ENCODE measurements at places on chromosomes 7 and 10.

DNA sequence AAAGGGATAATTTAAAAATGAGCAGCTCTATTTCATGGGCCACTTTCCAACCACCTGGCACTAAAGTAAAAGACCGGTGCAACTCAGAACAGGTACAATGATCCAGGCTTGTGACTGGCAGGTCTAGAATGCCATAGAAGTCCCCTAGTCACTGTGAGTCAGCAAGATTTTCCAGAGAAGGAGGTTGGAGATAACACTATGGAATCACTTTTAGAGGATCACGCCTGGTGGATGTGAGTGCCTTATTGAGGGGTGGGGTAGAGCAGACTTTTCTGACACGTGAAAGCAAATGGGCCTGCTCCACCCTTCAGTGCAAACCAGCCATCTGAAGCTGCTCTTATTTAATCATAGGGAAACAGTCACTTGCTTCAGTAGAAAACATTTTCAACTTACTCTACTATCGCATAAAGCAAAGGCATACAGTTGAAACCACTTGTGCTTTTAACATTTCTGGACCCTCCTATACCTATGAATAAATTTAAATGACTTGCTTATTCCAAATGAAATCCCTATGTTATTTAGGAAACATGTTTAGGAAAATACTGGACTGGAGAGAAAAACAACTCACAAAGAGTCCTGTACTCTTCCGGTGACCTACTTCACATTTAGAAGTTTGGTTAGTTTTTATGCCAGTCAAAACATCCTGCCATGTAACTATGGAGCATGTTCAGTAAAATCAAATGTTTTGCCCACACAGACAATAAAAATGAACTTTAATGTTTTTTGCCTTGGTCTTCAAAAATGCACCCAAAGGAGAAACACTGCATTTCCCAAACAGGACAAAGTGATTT is 21.5 kb upstream of the AKR1C1 start:
- DNase-seq, result no peak

GRCh38 chr7:100516135-100516812 is 22.7 kb upstream of the AGFG2 start:
- DNase-seq, result no peak

- peak; percentile 100 for DNase-seq
Measured at GRCh38 chr10:70404036-70404786, at the start of gene EIF4EBP2. Gene EIF4EBP2, plus strand, starts transcription at chr10:70404145. Its CDS starts 257 bp downstream, at chr10:70404402.

DNA sequence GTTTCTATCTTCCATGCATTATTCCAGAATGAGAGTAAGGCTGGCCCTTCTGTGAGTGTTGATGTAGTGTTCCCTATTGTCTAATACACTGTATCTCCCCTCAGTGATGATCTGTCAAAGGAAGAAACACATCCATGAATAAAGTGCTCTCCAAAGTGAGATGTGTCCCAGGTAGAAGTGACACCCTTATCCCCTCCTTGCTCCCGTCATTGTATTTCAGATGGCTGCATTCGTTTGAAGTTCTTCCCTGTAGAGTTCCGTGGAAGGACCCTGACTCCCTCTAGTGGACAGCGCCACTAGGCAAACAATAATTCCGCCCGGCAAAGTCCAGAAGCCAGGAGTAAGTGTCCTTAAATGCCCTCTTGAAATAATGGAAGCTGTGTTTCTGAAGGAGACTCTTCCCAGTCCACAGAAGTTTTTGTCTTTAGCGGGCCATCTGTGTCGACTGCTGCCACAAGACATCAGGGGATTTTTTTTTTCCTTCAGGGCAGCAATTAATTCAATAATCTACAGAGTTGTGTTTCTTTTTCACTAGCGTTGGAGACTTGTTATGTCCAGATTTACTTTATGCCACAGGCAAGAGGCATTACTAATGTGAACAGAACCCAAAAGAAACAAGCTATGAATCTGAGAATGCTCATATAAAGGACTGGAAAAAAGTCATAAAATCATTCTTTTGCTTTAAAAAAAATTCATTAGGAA is 64.6 kb downstream of the THNSL1 start:
- peak; percentile 77 for DNase-seq

- DNase-seq, result no peak
Measured at GRCh38 chr10:76347832-76348231, 916.4 kb downstream of the LRMDA start.

DNA sequence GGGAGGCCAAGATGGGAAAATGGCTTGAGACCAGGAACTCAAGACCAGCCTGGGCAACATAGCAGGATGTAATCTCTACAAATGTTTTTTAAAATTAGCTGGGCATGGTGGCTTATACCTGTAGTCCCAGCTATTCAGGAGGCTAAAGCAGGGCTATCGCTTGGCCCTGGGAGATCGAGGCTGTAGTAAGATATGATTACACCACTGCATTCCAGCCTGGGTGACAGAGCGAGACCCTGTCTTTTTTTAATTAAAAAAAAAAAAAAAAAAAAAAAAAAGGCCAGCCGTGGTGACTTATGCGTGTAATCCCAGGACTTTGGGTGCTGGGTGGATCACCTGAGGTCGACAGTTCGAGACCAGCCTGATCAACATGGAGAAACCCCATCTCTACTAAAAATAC is 27.4 kb downstream of the MYOF start:
- DNase-seq, result no peak

- DNase-seq, result no peak
Measured at GRCh38 chr7:40899636-40900507, 765.1 kb downstream of the SUGCT start.

DNA sequence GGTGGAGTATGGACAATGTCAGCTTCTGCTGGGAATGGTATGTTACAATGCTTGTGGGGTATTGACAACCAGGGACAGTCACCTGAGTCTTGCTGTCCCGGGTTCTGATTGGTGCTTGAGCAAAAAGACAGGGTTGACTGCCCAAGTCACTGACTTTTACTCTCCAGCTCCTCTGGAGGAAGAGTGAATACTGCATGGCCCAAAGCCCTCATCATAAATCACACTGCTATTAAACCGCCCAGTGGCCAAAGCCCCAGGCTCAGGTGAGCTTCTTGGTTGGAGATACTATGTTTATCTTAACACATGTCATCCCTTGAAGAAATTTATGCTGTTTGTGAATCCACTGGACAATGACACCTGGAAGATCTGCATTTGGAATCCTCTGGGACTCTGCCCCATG is 90.0 kb upstream of the IGFBP3 start:
- no peak for DNase-seq

- DNase-seq, result no peak
Measured at GRCh38 chr7:97457054-97457453, 274.8 kb upstream of the TAC1 start.

DNA sequence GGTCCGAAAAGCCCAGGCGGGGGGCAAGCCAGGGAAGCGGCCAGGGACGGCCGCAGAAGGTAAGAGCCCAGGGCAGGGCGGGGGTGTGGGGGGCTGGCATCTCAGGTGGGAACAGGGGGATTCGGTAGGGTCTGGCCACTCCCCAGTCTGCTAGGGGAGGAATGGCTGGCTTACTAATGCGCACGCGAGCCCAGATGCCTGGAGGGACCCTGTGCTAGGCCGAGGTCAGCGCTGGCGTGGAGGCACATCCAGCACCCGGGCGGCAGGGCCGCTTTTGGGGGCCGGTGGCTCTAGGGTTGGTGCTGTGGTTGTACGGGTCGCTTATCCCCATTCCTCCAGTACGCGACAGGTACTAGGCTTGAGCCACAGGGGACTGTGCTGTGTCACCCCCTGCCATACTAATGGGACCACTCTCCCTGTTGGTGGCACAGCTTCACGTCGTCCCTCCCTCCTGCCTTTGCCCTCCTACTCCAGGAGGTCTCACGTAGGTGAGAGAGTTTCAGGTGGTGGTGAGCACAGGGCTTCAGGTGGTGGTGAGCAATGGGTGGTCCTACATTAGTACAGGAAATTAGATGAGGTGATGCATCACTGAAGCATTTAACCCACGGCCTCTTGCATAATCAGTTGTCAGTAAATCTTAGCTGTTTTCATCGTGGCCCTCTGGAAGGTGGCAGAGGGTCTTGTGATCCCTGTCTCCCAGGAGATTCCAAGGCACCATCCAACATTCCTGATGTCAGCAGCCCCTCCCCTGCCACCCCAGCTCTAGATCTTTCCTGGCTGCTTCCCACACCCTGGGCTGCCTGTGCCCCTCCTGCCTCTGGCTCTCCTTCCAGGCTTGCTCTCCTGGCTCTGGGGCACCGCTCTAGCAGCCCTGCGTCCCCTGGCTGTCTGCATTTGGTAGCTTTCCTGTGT is 971 bp downstream of the AEBP1 start:
- DNase-seq, result no peak

GRCh38 chr10:50395271-50395670 is 144.0 kb upstream of the ASAH2 start:
- DNase-seq, result no peak

DNA sequence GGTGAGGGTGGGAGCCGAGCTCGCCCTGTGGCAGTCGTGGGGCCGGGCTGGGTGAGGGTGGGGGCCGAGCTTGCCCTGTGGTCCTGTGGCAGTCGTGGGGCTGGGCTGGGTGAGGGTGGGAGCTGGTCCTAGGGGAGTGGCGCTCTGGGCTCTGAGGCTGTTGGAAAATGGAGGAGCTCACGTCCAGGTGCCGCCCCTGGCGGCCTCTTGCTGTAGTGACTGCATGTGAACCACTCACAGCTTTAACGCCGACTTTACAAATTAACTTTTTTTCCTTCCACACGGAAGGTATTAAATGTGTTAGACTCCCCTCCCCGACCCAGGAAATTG is 312.6 kb downstream of the WDR37 start:
- peak; percentile 58 for DNase-seq

DNA sequence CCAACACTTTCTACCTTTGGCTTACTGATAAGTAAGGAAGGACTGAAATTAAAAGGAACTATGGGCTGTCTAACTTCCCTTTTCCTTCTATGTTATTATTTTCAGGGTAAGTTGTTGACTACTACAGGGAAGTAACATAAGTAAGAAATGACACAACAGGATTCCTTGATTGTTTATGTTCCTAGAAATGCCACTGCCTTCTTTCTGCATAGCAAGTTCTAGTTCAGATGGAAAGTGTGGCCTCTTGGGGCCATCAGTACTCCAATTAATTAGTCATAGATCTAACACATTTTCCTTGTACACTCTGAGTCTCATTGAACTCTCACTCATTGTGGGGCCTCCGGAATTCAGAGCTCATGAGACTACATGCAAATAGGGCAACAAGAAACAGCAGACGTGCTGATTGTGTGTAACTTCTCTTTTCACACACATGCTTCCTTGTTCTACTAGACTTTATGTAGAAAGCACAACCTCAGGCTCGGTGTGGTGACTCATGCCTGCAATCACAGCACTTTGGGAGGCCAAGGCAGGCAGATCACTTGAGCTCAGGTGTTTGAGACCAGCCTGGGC is 35.3 kb upstream of the HIBADH start:
- no peak for DNase-seq

DNA sequence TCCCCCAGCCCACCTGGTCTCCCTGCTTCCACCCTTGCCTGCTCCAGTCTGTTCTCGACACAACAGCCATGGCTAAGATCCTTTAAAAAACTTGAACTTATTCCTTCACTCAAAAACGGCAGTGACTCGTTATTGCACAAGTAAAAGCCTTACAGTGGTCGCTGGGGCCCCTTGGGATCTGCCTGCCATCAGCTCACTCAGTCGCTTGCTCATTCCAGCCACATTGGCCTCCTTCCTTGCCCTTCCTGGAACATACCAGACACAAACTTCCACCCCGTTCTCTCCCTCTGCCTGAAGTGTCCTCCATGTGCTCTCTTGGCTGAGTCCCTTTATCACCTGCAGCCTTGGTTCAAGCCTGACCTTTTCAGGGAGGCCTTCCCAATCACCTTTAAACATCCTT is 4.7 kb downstream of the CCNY start:
- peak; percentile 45 for DNase-seq

DNA sequence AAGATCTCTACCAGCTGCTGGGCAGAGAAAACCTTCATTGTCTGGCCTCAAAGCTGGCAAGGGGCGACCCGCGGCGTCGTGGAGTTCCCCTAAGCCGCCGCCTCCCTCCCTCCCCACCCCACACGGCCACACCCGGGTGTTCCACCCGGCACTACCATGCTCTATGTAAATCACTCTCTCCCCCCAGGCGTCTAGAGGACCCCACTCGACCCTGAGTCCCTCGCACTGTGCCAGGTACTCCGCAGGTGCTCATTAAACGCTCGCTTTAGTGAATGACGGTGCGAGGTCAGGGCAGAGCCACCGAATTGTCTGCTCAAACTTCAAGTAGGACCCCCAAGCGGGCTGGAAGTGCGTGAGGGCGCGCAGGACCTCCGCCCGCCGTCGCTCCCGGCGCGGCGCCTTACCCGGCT is 628 bp downstream of the PARP12 start:
- DNase-seq, result peak; percentile 49

DNA sequence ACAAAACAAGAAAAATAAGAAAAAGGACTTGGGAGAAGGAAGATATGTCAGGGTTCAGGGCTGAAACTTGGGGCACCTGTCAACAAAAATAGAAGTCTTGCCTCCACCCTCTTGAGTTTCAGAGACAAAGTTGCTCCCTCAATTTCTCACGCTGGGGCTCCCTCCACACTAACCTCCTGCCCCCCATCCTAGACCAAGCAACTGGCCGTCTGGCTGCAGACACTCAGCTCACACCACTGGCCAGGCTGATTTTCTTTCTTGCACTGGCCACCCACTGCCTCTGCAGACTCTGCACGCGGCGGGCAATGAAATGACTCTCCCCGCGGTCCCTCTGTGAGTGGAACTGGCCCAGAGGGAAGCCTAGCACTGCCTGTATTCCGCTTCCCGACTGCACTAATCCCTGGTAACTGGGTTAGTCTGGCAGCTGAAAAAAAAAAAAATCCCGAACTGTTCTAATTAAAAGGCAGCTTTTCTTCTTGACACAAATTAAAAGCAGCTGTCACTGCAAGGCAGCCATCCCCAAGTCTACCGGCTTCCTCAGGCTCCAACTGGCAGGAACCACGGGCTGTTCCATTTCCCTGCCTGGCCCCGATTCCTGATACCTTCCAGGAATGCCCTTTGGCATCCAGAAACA is 83.5 kb downstream of the SPDYE5 start:
- no peak for DNase-seq

- no peak for DNase-seq
Measured at GRCh38 chr10:36778651-36779050, 346.7 kb upstream of the ANKRD30A start.

GRCh38 chr7:80392229-80393169 is 119.4 kb downstream of the GNAT3 start:
- no peak for DNase-seq

DNA sequence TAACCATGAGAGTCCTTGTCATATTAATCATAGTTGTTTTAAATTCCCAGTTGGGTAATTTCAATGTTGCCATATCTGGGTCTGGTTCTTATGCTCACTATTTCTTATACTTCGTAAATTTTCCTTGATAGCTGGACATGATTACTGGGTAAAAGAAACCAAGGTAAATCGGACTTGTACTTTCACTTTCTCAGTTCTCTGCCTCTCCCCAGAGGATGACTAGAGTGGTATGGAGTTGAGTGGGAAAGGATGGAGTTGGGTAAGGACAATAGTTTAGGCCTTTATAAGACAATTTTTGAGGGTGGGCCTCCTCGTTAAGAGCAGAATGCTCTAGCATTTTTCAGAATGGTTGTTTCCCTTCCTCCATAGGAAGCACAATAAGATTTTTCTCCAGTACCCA is 106.1 kb downstream of the CRPPA start:
- no peak for DNase-seq

Measured in stimulated activated CD8-positive, alpha-beta memory T cell treated with anti-CD3 and anti-CD28 coated beads, Interleukin-4, amount 100 ng/mL, for 48 hours (primary cell).